HEK293T (cell line): ENCODE measurements at places on chromosomes 16 and 17.

DNA sequence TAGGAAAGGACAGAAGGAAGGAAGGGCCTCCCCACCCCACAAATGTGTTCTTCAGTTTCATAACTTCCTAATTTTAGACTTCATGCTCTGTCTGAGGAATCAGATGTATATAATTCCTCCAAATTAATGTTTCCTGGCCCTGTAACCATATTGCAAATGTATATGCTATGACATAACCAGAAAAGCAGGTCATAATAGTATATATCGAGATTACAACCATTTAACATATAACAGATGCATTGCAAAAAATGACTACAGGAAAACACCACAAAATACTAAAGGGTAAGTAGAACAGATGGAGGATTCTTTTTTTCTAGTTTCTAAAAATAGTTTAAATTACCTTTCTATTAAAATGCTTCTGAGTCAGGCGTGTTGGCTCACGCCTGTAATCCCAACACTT lies 3.1 kb upstream of the EXOC7 start:
- DNase-seq = no peak

DNA sequence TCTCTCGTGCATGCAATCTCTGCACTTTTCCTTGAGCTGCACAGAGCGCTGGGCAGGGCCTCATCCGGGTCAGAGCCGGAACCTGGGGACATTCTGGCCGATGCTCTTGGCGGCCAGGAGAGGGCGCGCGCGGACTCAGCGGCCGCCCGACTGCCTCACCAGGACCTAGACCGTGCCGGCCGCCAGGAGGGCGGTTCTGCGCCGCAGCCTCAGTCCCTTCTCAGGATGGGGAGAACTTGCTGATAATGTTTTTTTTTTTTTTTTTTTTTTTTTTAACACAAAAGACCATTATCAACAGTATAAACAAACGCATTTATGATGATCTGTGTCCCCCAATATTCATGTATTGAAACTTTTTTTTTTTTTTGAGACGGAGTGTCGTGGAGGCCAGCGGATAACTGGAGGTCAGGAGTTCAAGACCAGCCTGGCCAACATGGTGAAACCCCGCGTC lies 8.1 kb upstream of the FLYWCH2 start:
- peak; percentile 82 for DNase-seq

DNA sequence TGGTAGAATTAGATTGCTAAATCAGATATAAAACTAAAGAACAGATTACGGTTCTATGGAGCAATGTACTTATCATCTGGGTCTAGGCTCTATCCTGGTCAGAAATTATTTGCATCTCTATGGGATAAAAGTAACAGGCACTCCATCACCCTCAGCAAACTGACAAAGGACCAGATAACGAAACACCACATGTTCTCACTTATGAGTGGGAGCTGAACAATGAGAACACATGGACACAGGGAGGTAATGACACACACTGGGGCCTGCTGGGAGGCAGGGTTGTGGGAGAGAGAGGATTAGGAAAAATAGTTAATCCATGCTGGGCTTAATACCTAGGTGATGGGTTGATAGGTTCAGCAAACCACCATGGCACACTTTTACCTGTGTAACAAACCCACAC lies 61.9 kb downstream of the MPHOSPH6 start:
- DNase-seq = no peak

GRCh38 chr16:69223882-69224281 lies 36.9 kb downstream of the SNTB2 start:
- DNase-seq = no peak

GRCh38 chr16:66691234-66691633 lies 5.3 kb downstream of the CMTM4 start:
- no peak for DNase-seq

- no peak for DNase-seq
These were observed 68.5 kb downstream of the NF1 start for GRCh38 chr17:31163091-31163781.

DNA sequence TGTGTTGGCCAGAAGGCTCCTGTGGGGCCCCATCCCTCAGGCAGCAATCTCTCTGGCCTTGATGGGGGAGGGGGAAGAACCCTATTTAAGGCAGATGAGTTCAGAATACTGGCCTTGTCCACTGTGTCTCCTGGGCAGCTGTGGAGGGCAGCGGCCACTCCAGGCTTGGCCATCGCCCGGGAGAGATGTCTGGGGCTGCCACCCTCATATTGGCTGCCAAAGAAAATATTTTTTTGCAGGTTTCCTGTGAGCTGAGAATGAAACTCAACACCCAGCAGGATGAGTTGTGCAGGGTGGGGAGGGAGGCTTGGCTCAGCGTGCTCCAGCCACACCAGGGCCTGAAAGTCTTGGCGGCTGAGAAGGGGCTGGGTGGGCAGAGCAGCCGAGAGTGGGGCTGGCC lies 14.4 kb upstream of the TIMP2 start:
- DNase-seq = no peak

DNA sequence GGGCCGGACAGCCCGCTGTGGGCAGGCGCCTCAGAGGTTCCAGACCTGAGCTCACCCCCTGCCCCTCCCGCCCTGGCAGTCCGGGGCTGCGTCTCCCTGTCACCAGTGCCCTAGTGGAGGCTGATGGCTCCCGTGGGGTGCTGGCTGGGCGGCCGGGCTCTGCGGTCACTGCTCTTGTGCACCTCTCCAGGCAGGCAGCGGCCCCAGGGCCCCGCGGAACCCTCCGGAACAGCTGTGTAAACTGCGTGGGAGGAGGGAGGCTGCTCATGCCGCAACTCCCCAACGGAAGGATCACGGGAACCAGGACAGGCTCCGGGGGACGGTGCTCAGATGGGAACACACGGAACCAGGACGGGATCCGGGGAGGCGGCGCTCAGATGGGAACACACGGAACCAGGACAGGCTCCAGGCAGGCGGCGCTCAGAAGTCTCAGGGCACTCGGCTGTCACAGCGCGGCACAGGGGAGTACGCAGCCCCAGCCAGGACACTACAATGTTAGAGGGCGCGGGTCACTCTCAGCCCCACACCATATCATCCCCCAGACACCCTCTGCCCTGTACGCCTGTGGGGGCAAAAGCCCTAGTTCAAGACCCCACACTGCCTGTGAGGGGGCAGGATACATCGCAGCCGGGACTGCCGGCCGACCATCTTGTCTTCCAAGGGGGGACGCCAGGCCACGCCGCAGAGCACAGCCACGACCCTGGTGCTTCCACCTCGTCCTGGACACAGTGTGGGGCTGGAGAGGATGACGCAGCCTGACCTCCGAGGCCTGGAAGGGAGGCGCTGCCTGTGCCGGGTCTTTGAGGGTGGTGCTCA lies 74.0 kb upstream of the GNG13 start:
- no peak for DNase-seq

GRCh38 chr17:75701288-75701687 lies 20.0 kb upstream of the ITGB4 start:
- no peak for DNase-seq

DNA sequence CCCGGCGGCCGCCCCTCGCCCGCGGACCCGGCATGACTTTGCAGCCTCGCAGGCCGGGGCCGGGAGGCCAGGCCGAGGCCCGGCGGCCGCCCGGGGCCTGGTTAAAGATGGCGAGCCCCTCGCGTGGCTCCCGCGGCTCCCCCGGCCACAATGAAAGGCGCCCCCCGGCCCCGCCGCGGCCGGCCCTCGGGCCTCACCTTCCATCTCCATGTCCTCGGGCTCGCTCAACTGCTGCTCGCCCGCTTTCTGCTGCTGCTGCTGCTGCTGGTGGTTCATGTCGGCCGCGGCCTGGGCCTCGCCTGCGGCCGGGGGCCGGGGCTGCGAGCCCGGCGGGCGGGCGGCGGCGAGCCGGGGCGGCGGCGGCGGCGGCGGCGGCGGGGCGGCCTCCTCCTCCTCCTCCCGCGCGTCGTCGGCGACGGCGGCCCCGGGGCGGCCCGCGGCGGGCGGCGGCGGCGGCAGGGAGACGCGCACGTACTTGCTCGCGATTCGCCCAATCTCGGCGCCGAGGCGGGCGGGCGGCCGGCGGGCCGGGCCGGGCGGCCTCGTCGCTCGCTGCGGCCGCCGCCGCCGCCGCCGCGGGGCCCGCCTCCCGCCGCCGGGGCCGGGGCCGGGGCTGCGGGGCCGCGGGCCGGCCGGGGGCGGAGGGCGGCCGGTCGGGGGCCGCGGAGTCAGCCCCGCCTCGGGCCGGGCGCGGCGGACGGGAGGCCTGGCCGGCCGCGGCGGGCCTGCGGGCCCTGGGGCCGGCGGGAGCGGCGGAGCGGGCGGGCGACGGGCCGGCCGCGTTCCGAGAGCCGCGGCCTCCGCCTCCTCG lies 491 bp downstream of the USP7 start:
- no peak for DNase-seq

DNA sequence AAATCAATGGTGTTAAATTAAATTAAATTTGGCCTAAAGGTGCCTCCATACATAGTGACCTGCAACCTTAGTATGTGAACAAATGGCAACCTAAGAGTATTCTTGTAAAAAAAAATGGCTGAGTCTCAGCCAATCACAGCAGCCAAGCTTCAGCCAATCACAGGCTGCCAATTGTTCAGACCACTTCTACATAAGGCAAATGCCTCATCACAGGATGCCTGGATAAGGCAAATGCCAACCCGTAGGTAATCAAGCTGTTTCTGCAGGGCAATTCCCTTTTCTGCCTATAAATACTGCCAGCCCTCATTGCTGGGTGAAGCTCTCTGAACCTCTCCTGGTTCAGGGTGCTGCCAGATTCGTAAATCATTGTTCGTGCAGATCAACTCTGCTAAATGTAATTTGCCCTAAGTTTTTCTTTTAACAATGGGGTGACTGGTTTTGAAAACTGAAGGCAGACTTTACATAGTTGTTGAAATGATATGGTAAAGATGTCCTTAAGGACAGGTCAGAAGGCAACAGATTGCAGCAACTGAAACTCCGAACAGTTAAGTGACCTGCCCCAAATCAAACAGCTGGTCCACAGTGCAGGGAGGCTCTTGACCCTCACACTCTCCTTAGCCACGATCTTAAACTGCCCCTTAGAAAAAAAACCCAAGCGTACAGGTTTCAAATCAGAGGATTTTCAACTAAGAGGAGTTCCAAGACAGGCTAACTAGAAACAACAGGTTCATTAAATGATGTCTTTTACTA lies 50.3 kb downstream of the N4BP1 start:
- no peak for DNase-seq

DNA sequence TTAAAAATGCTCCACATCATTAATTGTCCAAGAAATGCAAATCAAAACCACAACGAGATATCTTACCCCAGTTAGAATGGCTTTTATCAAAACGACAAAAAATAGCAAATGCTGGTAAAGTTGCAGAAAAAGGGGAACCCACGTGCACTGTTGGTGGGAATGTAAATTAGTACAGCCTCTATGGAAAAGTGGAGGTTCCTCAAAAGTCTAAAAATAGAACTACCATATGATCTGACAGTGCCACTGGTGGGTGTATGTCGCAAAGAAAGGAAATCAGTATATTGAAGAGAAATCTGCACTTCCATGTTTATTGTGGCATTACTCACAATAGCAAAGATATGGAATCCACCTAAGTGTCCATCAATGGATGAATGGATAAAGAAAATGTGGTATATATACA lies 38.2 kb upstream of the ZFHX3 start:
- DNase-seq = no peak

DNA sequence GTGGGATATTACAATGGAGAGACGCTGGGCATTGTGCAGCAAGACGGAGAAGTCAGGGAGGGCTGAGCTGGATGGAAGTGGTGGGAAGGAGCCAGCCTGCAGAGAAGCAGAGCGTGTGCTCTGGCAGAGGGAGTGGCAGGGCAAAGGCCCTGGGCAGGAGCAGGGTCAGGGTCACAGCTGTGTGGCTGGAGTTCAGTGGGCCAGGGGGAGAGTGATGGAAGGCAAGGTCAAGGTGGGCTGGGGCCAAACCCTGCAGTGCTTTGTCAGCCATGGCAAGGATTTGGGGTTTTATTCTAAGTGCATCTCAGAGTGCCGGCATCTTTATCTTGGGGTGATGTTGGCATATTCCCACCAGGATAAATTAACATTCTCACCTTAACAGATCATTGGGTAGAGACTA lies 31.9 kb upstream of the C16orf78 start:
- no peak for DNase-seq

- DNase-seq = no peak
These were observed 33.5 kb upstream of the SKAP1 start for GRCh38 chr17:48463526-48463925.

GRCh38 chr17:82815790-82816305 lies 24.0 kb downstream of the ZNF750 start:
- no peak for DNase-seq

DNA sequence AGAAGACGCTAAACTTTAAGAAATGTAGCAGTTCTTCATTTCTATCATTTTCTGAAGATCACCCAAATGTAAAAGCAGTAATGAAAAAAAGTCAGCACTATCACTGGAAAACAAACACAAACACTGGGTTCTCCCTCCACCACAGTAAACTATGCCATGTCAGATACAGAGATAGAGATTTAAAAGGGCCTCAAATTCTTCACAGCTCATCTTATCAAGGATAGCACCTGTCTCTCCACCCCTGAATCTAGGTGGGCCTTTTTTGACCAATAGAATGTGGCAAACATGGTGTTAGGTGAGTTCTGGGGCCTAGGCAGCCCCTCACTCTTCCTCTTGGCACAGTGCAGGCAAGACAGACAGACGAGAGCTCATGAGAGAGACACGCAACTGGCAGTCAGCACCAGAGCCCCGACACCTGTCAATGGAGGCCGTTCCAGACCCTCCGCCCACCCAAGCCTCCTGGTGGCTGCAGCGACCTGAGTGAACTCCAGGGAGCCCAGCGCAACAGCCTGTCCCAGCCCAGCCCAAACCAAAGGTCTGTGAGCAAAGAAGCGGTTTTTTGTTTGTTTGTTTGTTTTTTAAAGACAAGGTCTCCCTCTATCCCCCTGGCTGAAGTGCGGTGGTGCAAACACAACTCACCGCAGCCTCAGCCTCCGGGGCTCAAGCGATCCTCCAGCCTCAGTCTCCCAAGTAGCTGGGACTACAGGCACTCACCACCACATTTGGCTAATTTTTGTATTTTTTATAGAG lies 79.8 kb downstream of the TBC1D16 start:
- DNase-seq = no peak
